Activated CD8-positive, alpha-beta T cell treated with anti-CD3 and anti-CD28 coated beads, Interleukin-2, amount 10 ng/mL, durations not matched to agents 7 days and 5 days (primary cell): ENCODE measurements at places on chromosomes 11 and 22. TPM values are rescaled to one million over a fixed set of nuclear protein-coding genes. Genes with fewer than 3 reads are reported as not detected.

DNA sequence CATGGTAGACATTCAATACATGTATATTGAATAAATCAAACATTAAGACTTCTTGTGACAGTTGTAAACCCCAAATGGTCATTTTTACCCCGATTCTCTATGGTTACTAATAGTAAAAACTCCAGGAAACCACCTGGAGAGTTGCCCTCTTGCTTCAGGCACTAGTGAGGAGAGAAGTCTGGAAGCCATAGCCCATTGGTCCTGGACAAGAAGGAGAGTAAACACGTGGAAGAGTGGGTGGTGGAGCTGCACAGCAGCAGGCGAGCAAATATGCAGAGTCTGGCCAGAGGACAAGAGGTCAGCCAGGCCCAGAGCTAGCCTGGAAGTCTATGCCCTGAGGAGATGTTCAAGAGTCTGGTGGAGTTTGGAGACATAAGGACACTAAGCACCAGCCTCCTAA, 17.7 kb downstream of the DCHS1 start:
- no peaks in the 10 kb centered on the region for H3K27me3 ChIP-seq
- no peak overlapping the region for H3K27ac ChIP-seq
- H3K4me1 ChIP-seq, result peaks cover 6% of the 10 kb centered on the region
- no peaks in the 10 kb centered on the region for H3K36me3 ChIP-seq

DNA sequence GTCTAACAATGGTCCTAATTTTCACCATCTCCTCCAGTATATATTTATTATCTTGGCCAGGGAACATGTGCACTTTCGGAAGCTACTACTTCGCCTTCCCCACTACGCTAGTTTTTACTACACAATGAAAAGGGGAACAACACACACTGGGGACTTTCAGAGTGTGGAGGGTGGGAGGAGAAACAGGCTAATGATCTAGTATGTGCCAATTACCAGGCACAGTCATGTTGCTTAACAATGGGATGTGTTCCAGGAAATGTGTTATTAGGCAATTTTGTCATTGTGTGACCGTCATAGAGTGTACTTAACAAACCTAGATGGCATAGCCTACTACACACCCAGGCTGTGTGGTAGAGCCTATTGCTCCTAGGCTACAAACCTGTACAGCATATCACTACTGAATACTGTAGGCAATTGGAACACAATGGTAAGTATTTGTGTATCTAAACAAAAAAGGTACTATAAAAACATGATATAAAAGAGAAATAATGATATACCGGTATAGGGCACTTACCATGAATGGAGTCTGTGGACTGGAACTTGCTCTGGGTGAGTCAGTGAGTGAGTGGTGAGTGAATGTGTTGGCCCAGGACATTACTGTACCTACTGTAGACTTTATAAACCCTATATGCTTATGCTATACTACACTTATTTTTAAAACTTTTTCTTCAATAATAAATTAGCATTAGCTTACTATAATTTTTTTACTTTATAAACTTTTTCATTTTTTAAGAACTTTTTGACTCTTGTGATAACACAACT, 20.1 kb upstream of the CUL5 start:
- no peak overlapping the region for H3K27ac ChIP-seq
- no peak for DNase-seq
- no peaks in the 10 kb centered on the region for H3K4me1 ChIP-seq
- no peak overlapping the region for H3K4me3 ChIP-seq
- H3K36me3 ChIP-seq, result no peaks in the 10 kb centered on the region

DNA sequence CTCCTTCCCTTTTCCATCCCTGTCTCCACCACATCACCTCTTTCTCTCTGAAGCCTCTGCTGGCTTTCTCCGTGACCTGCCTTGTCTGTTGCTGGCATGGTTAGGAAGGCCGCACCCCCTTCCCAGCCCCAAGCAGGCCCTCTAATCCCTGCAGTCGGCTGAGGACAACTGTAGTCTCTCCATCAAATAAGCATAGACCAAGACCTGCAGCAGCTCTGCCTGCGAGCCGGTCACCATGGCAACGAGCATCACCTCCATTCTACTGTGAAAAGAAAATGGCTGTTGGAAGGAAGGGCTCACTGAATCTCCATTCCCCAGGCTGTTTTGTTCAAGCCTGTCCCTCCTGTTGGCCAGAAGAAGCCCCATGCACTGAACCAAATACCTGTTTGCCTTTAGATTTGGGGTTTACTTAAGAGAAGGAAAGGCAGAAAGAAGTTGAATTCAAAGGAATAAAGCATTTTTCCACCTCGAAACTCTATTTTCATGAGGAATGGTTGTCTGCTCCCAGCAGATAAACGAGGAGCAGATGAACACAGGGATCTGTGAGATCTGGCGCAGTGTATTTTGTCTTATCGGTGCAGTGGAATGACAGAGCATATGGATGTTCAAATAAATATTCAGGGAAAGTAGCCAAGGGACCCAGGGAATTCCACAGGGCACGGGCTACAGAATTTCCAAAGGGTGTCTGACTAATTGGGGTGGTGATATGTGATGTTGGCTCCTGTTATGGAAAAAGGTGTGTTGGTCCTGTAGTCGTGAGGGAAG, 113.1 kb upstream of the TTC12 start:
- no peak for DNase-seq
- H3K4me1 ChIP-seq, result no peaks in the 10 kb centered on the region
- no peaks in the 10 kb centered on the region for H3K36me3 ChIP-seq
- no peak overlapping the region for H3K4me3 ChIP-seq
- H3K27ac ChIP-seq, result no peak overlapping the region

DNA sequence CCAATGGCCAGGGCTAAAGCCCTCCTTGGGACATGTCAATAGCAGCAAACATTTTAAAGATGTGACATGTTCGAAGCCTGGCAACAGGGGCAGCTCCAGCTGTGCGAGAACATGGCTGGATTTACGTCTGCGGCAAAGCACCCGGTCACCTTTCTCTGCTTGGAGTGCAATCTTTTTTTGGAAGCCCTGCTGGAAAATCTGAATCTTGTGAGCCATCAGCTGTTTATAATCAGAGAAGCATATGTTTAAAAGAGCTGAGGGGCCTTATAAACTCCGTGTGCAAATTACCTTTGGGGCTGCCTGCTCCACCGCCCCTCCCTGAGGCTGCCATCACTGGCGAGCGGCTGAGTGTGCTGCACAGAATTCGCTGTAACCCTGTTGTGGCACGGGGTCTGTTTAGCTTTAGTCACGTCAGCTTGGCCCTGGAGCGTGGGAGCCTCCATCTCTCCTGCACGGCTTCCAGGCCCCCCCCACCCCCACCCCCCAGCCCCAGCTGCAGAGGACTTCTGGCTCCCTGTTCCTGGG, 9.0 kb upstream of the KCNQ1OT1 start:
- H3K27me3 ChIP-seq, result no peaks in the 10 kb centered on the region
- no peaks in the 10 kb centered on the region for H3K36me3 ChIP-seq
- no peak overlapping the region for H3K27ac ChIP-seq
- DNase-seq, result no peak

DNA sequence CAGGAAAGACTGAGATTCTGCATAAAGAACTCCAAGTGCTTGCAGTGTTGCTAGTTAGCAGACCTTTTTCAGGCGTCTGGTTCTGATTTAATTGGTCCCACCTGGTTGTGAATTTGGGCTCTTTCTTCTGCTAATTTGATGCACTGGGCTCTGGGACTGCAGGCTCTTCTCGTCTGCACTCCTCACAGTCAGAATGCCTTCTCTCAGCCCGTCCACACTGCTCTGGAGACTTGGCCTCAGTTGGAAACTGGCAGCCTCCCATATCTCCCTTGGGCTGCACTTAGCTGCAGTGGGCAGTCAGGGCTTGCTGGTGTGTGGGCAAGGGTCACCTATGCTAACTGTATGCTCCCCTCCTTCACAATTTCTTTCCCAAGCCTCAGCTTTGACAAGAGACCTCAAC, 1.5 kb downstream of the TRIM6 start:
- H3K36me3 ChIP-seq, result no peaks in the 10 kb centered on the region
- no peak overlapping the region for H3K4me3 ChIP-seq
- no peak overlapping the region for H3K27ac ChIP-seq
- no peak for DNase-seq

- no peak for DNase-seq
- H3K4me1 ChIP-seq, result peaks cover 38% of the 10 kb centered on the region
- H3K27ac ChIP-seq, result peak overlapping the region; percentile 95
- peak overlapping the region; percentile 93 for H3K4me3 ChIP-seq
- H3K36me3 ChIP-seq, result peaks cover 13% of the 10 kb centered on the region
- peaks cover 2% of the 10 kb centered on the region for H3K27me3 ChIP-seq
Measured at GRCh38 chr22:20980938-20981722, 967 bp upstream of the LZTR1 start.

DNA sequence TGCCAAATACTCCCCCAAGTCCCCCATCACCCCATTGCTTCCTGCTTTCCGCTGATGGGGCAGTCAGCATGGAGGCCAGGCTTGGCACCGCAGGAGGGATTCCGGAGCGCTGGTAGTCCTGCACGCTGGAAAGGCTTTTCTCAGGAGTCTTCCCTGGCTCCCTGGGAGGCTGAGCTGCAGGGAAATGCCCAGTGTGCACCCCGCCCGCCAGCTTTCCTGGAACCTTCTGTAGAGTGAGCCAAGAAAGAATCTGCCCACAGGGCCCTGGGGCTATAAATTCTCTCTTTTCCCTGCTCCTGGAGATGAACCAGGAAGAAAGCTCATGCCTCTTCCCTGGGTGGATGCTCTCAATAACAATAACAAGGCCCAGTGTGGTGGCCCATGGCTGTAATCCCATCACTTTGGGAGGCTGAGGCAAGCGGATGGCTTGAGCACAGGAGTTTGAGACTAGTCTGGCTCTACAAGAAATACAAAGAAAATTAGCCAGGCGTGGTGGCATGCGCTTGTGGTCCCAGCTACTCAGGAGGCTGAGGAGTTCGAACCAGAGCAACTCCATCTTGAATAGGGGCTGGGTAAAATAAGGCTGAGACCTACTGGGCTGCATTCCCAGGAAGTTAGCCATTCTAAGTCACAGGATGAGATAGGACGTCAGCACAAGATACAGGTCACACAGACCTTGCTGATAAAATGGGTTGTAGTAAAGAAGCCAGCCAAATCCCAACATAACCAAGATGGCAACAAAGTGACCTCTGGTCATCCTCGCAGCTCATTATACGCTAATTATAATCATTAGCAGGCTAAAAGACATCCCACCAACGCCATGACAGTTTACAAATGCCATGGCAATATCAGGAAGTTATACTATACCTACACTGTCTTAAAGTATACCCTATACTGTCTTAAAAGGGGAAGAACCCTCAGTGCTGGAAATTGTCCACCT, 46.4 kb upstream of the FTH1 start:
- no peaks in the 10 kb centered on the region for H3K27me3 ChIP-seq
- no peak overlapping the region for H3K27ac ChIP-seq

- H3K27me3 ChIP-seq, result no peaks in the 10 kb centered on the region
- H3K4me1 ChIP-seq, result peaks cover 4% of the 10 kb centered on the region
- H3K4me3 ChIP-seq, result no peak overlapping the region
Measured at GRCh38 chr11:73402834-73403185, 26.6 kb downstream of the RELT start.

Gene GTSE1
- total RNA-seq, result 114 TPM

Gene RFPL3
- not detected for total RNA-seq

Gene ART5
- total RNA-seq, result not detected
